ENCODE measurements at places on chromosomes 3 and 15.

- no peak for DNase-seq
Observed at GRCh38 chr3:112134335-112135124, 1.5 kb upstream of the GCSAM start.

DNA sequence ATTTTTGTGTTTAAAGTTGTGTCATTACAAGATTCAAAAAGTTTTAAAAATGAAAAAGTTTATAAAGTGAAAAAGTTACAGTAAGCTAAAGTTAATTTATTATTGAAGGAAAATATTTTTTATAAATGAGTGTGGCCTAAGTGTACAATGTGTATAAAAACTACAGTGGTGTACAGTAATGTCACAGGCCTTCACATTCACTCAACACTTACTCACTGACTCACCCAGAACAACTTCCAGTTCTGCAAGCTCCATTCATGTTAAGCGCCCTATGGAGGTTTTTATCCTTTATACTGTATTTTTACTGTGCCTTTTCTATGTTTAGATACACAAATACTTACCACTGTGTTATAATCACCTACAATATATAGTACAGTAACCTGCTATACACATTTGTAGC, 76.3 kb downstream of the DTWD1 start:
- DNase-seq = no peak

- DNase-seq = no peak
Observed at GRCh38 chr15:91737151-91737818, 116.2 kb upstream of the SLCO3A1 start.

DNA sequence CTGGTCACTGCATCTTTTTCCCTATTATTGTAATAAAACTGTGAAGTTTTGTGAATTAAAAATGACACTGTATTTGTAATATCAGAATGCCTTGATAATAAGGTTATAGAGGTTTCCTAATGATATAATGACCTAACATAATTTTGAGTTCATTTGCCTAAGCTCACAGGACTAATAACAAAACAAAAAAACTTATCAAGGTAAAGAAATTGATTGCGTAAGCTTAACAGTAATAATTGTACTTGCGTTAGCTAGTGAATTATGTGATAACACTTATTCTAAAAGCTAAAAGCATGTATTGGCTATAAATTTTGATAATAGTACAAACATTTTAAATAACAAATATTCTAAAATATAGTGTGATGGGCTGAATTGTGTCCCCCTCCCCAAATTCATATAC, 112.6 kb downstream of the LEKR1 start:
- no peak for DNase-seq

DNA sequence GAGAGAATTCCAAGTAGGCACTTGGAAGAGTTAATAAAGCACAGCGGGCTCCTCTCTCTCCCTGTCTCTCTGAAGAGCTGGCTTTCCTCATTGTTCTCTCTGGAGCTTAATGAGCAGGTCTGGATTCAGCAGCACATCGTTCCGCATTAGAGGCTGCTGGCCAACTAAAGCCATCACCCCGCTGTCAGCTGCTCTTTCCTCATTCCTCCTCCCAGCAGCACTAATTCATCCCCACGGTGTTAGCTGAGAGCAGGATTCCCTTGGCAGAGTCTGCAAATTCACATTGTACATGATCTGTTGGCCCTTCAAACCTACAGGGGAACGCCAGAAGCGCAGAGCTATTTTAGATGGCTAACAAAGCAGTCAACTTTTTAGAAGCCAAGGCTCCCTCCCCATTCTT, 44.2 kb downstream of the SGO1 start:
- no peak for DNase-seq

- DNase-seq = no peak
Observed at GRCh38 chr3:32816439-32817256, 1.1 kb upstream of the TRIM71 start.

DNA sequence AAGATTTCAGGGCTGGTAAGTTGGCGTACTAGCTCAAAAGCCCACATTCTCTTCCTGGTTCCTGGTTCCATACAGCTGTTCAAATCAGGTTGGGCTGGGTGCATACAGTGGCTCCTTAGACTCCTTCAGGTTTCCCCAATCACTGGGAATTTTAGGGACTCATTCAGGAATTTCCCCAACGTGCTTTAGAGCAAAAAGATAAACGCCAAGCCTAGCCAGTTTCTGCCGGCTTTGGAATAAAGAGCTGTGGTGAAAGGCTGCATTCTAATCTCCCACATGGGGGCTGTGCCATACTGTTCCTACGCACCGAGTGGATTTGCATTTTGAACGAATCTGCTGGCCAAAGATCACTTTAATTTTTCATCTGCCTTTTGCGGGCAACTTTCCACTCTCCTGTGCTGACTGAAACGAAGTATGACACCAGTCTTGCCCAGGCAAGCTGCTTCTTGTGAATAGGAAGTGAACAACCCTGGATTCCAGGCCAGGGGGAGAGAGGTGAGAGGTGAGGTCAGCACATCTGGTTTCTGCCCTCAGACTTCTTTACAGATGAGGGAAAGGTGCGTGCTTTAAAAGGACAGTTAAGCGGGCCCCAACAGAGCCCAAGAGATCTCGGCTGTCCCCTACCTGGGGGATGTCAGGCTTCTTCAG, 184.2 kb upstream of the PDZRN3 start:
- DNase-seq = no peak

GRCh38 chr3:27590437-27591298, 106.5 kb upstream of the SLC4A7 start:
- DNase-seq = no peak

GRCh38 chr15:79071901-79072300, 18.7 kb downstream of the RASGRF1 start:
- DNase-seq = peak; percentile 50

DNA sequence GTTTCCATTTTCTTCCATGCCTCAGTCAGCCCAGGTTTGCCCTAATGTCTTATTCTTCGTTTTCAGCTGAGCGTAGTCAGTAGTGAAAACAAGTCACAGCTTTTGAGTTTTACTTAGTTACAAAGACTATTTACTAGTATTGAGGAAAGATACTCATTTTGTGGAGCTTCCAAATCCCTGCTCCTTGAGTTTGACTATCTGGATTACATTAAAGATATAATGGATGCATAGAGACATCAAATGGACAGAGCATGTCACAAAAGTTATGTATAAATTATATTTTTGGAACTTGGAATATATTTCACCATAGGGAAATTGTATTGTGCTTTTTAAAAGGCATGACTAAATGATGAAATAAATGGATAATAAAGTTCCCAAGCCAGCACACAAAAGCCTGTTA, 54.6 kb upstream of the AKAP13 start:
- DNase-seq = no peak

DNA sequence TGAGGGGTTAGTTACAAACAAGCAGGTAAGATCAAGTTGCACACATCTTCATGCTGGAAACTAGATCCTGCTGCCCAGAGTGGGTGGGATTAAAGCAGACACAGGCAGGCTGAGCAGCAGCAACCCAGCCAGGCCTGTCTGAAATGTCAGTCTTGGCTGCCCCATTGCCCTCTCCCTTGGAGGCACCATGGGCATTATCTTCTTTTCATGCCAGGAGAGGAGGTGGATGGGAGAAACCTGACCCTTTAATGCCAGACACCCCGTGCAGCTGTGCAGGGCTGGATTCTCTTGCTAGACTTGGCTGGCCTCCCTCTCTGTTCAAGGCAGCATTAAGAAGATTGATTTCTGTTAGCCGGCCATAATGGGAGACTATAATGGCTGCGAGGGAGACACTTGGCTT, 23.0 kb upstream of the EPHB1 start:
- no peak for DNase-seq

- DNase-seq = no peak
Observed at GRCh38 chr15:70281811-70282307, 184.1 kb upstream of the TLE3 start.

- no peak for DNase-seq
Observed at GRCh38 chr3:126121074-126121473, 37.1 kb upstream of the SLC41A3 start.

- DNase-seq = no peak
Observed at GRCh38 chr3:5791558-5791957, 604.1 kb downstream of the EDEM1 start.

GRCh38 chr15:38888701-38889221, 324.1 kb upstream of the RASGRP1 start:
- no peak for DNase-seq

DNA sequence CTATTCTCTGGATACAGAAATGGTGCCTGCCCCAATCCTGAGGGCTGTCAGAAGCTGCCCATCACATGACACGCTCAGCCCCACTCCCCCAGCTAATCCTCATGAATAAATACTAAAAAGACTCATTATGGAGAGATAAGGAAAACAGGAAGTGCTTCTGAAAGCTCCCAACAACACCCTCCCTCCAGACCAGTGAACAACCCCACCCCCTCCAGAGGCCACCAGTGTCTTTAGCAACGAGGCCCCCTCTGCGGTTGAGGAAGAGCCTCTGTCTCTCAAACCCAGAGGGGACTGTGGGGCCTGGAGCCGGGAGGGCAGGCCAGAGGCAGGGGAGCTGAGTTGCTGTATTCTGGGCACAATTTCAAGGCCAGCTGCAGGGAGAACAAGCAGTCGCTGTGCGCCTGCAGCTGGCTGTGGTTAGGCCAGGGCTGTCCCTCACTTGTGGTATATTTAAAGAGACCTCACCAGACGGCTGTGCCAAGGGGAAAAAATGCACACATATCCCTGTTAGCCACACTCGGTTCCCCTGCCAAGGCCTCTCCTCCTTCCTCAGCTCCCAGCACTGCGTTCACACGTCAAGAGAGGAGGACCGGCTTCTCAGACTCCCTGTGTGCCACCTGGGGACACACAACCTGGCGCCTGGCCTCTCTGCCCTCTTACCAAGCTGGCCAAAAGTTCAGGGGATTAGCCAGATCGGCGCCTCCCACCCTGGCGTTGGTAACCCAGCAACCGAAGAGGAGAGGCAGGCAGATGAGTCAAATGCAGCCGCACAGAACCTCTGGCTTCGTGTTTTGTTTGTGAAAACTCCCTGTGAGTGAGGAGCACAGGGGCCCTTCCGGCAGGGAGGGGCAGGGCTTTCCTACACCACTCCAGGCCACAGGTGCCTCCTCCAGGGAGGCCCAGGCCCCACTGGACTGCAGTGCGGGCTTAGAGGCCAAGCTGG, 101.2 kb upstream of the ETV5 start:
- DNase-seq = peak; percentile 28

DNA sequence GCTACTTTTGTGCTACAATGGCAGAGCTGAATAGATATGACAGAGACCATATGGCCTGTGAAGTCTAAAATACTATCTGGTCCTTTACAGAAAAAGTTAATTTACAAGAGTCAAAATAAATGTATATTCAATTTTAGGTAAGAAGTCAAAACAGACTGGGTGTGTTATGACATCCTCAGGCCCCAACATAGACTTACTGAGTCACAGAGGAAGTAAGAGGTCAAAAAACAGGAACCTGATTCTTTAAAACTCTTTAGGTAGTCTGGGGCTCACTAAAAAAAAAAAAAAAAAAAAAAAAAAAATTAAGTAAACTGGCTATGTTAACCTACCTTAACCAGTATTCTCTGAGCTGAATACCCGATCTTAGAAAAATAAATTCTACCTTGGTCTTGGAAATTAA, 13.1 kb downstream of the DNAAF4 start:
- DNase-seq = no peak

DNA sequence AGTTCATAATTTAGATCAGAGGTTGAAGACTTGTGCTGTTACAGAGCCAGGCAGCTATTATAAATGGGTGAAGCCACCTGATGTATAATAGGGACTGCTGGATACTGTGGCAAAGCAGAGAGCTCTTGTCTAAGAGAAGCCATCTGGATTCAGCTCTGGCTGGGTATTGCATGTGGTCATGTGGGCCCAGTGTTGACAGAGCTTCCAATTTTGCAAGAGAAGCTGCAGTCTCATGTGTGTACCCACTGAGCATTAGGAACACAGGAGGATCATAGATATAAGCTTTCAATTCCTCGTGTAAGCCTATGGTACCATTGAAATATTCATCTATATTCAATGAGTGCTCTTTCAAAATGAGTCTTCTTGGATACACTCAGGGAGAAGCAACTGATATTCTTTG, 303.9 kb upstream of the SLCO3A1 start:
- DNase-seq = peak; percentile 54

DNA sequence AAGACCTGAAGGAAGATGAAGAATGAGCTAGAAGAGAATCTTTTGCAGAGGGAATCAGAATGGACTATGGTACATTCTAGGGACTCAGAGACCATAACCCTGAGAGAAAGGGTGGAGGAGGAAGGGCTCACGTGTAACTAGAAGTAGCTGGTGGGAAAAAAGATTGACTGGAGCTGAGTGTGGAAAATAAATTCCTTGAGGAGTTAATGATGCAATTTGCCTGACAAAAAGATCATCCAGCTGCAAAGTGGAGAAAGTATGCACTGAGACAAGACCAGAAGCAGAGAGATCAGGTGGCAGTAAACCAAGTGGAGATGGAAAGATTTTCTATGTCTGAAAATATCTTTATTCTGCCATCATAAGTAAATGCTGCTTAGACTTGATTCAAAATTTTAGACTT, 52.9 kb upstream of the TBL1XR1 start:
- DNase-seq = no peak

- DNase-seq = peak; percentile 16
Observed at GRCh38 chr15:65980824-65981456, 111.6 kb downstream of the RAB11A start.

DNA sequence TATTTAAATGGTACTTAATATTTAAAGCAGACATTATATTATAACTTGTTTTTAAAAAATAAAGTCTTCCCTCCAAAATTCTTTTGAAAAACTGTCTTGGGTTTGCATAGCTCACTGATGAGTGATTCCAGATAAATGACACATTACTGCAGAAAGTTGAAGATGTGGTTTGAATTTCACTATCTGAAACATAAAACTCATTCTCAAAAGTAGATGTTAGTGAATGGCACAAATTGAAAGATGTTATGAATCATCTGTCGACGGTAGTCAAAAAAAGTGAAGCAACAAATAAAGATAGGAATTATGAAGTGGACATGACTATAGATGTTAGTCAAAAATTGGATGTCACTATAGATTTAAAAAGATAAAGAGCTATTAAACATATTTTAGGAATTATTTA, 280.5 kb downstream of the GAP43 start:
- DNase-seq = no peak

DNA sequence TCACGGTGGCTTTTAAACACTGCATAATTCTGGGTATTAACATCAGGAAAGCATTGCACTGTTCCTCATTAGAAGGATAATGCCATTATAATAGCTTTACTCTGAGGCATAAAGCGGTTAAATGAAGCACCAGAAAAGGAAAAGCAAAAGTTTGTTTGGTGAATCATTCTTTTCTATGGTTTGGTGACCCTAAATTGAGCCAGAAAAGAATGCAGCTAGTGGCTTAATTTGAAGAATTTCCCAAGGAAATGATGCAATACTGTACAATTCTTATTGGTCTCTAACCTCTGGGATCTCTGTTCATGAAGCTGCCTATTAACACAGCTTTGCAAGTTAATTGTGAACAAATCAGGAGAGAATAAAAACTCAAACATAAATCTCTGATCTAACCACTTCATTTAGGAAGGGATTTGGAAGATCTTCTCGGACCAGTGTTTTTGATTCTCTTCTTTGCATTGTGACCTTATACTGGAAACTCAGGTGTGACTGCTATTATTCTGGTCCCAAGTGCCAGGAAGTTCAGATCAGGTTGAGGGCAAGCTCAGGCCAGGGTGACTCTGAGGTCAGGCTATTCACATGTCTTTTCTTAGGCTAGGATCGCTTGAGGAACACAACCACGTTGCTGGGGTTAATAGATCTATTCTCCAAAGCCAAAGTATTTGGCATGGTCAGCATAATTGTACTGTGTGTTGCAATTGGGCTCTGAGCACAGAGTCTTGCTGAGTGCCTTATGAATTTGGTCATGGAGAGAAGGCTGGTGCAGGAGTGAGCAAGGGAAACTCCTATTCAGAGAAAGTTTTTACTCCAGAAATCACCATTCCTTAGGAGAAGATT, 11.3 kb upstream of the DLG1 start:
- DNase-seq = no peak

GRCh38 chr3:16927485-16927884, 42.7 kb downstream of the PLCL2 start:
- DNase-seq = no peak

GRCh38 chr3:104316118-104316517, 1050.6 kb upstream of the ALCAM start:
- DNase-seq = no peak
